ENCODE measurements at places on chromosomes 7 and 10.

DNA sequence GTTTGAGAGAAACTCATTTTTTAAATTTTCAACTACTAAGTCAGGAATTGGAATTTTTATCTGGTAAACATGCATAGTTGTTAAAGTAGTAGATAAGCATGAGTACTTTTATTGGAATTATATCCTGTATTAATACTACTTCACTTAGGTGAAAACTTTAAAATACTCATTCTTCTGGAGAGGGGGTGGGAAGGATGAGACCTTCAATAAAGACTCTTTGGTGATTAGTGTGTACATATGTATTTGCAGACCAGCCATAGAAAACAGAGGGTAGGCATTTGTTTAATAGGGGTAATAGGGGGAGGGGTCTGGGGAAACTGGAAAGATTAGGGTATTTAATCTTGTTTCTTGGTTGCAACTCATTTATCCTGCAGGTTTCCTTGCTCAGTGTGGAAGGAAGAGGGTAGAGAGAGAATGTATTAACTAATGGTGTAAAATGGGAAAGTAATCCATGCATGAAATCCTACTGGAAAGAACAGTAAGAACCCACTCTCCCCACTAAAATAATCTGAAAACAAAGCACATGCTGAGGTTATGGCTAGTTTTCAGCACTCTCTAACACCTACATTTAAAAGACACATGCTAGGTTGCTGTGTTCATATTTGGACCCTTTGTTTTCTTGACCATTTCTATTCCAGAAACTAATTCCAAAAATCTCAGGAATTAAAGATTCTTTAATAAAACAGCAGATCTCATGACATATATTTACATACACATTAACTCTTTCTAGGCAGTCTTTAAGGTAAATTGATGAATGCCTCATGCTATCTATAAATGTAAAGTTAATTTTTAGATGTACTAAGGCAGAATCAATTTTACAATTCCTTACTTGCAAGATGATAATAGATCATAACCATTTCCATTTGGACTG, 6.2 kb upstream of the IGF2BP3 start:
- H3K4me1 ChIP-seq = peaks cover 18% of the 10 kb centered on the region
- H3K27ac ChIP-seq = no peak overlapping the region
- H3K4me3 ChIP-seq = no peak overlapping the region
- no peaks in the 10 kb centered on the region for H3K36me3 ChIP-seq
- H3K27me3 ChIP-seq = peaks cover 46% of the 10 kb centered on the region

- peaks cover 52% of the 10 kb centered on the region for H3K4me1 ChIP-seq
- H3K27ac ChIP-seq = peak within 1 kb of the TSS; percentile 93
- no peaks in the 10 kb centered on the region for H3K36me3 ChIP-seq
- H3K4me3 ChIP-seq = peak within 1 kb of the TSS; percentile 86
- DNase-seq = peak; percentile 90
Observed at GRCh38 chr10:97498841-97499560, at the start of gene UBTD1. Gene UBTD1, plus strand, starts transcription at chr10:97498924. Its CDS starts 280 bp downstream, at chr10:97499204.

- no peak for DNase-seq
- no peak overlapping the region for H3K4me3 ChIP-seq
- H3K27ac ChIP-seq = no peak overlapping the region
- no peaks in the 10 kb centered on the region for H3K4me1 ChIP-seq
- H3K36me3 ChIP-seq = no peaks in the 10 kb centered on the region
- H3K27me3 ChIP-seq = no peaks in the 10 kb centered on the region
Observed at GRCh38 chr10:108749042-108749441, 1174.3 kb downstream of the XPNPEP1 start.

DNA sequence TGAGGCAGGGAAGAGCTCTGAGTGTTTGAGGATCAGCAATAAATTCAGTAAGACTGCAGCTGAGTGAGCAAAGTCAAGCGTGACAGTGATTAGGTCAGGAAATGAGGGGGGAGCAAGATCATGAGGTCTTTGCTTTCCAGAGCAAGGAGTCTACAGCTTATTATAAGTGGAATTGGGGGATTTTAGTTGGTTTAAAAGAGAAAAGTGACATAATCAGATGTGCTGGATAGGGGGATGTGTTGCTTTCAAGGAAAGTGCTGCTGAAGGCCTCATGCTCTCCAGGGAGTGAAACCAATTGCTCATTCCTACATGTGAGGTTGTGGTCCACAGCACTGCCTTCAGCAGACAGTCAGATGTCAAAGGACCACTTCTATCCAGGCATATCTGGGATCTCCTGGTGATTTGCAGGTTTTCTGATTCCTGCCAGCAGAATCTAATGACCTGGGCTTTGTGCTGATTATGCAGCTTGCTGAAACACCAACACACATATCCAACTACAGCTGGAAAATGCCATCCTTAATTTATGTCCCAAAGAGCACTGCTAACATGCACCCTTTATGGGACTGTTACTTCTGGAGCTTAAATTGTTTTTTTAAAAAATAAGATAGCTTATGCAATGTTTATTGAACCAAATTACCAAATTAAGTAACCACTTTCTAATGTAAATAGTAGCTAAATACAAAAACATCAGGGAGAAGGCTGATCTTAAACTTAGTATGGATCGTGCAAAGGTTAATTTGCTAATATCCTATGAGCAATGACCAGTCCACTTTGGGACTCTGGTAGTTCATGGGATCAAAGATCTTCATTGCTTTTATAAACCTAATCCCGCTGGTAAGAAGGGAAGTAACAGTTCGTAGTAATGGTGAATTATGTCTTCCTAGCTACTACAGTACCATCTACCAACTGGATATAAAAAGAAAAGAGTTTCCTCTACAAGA, 607.6 kb downstream of the KCNMA1 start:
- no peaks in the 10 kb centered on the region for H3K27me3 ChIP-seq
- H3K27ac ChIP-seq = no peak overlapping the region
- no peak for DNase-seq
- no peak overlapping the region for H3K4me3 ChIP-seq
- H3K36me3 ChIP-seq = no peaks in the 10 kb centered on the region

GRCh38 chr10:128992770-128993169, 474.3 kb upstream of the MGMT start:
- no peak for DNase-seq
- H3K4me1 ChIP-seq = no peaks in the 10 kb centered on the region
- H3K27me3 ChIP-seq = no peaks in the 10 kb centered on the region
- H3K27ac ChIP-seq = no peak overlapping the region
- H3K4me3 ChIP-seq = no peak overlapping the region
- H3K36me3 ChIP-seq = no peaks in the 10 kb centered on the region

- no peak overlapping the region for H3K4me3 ChIP-seq
- H3K4me1 ChIP-seq = no peaks in the 10 kb centered on the region
- no peak for DNase-seq
- H3K27me3 ChIP-seq = no peaks in the 10 kb centered on the region
Observed at GRCh38 chr10:83078645-83079044, 1060.7 kb upstream of the GHITM start.

- no peak overlapping the region for H3K4me3 ChIP-seq
- H3K4me1 ChIP-seq = no peaks in the 10 kb centered on the region
- H3K27me3 ChIP-seq = no peaks in the 10 kb centered on the region
- DNase-seq = no peak
- no peak overlapping the region for H3K27ac ChIP-seq
Observed at GRCh38 chr7:96973986-96974385, 31.4 kb upstream of the DLX6 start.

- H3K36me3 ChIP-seq = no peaks in the 10 kb centered on the region
- DNase-seq = no peak
- no peak overlapping the region for H3K27ac ChIP-seq
- H3K4me1 ChIP-seq = peaks cover 39% of the 10 kb centered on the region
Observed at GRCh38 chr10:5968681-5969453, 8.5 kb downstream of the IL15RA start.

- H3K4me3 ChIP-seq = no peak overlapping the region
- peaks cover 4% of the 10 kb centered on the region for H3K4me1 ChIP-seq
- DNase-seq = no peak
Observed at GRCh38 chr10:29670761-29671160, 36.0 kb upstream of the SVIL start.

DNA sequence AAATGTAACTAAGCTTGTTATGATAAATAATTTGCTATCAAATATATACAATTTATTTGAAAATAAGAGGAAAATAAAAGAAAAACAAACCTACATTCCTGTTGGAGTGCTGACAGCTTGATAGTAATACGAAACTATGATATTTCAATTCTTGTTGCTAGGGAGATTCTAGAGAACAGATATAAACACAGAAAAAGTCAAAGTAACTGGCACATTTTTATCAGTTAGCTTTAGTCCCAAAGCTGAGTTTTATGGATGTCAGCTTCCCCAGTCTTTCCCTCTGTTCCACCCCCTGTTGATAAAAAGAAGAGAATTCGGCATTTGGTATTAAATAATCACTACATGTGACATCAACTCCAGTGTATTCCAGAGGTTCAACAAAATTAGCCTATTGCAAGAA, 1134.0 kb downstream of the XPNPEP1 start:
- no peaks in the 10 kb centered on the region for H3K4me1 ChIP-seq
- DNase-seq = no peak
- no peak overlapping the region for H3K4me3 ChIP-seq
- H3K36me3 ChIP-seq = no peaks in the 10 kb centered on the region

DNA sequence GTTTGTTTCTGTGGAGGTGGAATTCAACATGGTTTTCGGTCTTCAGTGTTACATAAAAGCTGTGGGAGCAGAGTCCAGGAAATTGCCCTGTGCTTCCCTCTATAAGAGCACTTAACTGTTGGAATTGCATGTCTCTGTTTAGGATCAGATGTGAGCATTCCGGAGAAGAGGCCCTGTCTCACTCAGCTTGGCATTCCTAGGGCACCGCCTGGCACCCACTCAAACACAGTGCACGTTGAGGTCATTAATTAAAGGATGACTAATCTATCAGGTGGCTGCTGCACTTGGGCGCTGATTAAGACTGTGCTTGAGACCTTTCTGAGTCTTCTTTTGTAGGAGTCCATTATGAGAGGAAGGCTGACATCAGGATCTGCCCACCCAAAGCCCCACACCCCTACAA, 82.8 kb upstream of the VIPR2 start:
- no peak overlapping the region for H3K27ac ChIP-seq
- DNase-seq = no peak
- H3K36me3 ChIP-seq = no peaks in the 10 kb centered on the region
- H3K4me3 ChIP-seq = no peak overlapping the region

GRCh38 chr7:55245271-55245723, 119.8 kb upstream of the LANCL2 start:
- H3K4me3 ChIP-seq = no peak overlapping the region
- no peaks in the 10 kb centered on the region for H3K4me1 ChIP-seq
- no peak for DNase-seq
- H3K36me3 ChIP-seq = no peaks in the 10 kb centered on the region
- no peaks in the 10 kb centered on the region for H3K27me3 ChIP-seq

DNA sequence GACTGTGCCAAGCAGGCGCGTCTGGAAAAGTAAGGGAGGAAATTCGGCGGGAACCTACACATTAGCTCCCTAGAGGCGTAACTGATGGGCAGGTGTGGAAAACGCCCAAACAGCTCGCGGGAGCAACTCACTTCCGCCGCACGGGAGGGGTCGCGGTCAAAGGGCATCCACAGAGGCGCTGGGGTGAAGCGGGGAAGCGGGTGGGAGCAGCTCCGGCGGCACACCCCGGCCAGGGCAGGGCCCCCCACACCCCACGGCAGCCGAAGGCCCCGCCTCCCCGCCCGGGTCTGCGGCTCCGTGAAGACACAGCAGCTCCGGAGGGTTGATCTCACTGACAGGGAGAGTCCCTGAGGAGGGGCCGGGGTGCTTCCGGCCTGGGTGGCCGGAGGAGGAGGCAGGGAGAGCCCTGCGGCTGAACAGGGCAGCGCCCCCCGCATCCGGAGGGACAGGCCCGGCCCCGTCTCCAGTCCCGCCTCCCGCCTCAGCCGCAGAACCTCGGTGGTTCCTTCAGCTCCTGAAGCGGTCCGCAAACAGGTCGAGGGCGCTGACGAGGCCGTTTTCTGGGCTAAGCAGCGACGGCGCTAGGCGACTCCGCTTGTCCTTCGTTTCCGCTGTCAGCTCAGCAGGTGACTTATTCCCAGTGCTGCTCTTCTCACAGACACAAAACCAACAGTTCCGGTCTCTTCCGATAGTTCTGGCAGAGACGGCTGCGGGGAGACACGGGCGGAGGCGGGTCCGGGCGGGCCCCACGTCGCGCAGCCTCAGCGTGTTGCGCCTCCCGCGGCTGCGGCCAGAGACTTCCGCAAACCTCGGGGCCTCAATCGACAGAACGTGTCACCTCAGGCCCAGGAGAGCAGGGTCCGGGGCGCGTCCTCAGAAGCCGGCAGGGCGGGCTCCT, 276.1 kb downstream of the DNAJB6 start:
- H3K36me3 ChIP-seq = no peaks in the 10 kb centered on the region
- H3K27me3 ChIP-seq = peaks cover 5% of the 10 kb centered on the region
- H3K4me1 ChIP-seq = peaks cover 5% of the 10 kb centered on the region

GRCh38 chr10:132273966-132274365, 33.8 kb downstream of the STK32C start:
- H3K4me1 ChIP-seq = peaks cover 10% of the 10 kb centered on the region
- H3K36me3 ChIP-seq = no peaks in the 10 kb centered on the region
- no peaks in the 10 kb centered on the region for H3K27me3 ChIP-seq
- DNase-seq = no peak

GRCh38 chr7:110027385-110027784, 1063.5 kb upstream of the LRRN3 start:
- H3K4me1 ChIP-seq = no peaks in the 10 kb centered on the region
- no peaks in the 10 kb centered on the region for H3K36me3 ChIP-seq
- no peak for DNase-seq
- no peak overlapping the region for H3K4me3 ChIP-seq
- no peaks in the 10 kb centered on the region for H3K27me3 ChIP-seq

DNA sequence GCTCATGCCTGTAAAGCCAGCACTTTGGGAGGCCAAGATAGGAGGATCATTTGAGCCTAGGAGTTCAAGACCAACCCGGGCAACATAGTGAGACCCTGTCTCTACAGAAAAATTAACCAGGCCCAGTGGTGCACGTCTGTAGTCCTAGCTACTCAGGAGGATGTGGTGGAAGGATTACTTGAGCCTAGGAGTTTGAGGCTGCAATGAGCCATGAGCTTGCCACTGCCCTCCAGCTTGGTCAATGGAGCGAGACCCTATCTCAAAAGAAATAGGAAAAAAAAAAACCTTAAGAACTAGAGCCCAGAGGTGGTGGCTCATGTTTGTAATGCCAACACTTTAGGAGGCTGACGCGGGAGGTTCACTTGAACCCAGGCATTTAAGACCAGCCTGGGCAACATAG, 2.2 kb downstream of the STRA8 start:
- H3K27me3 ChIP-seq = no peaks in the 10 kb centered on the region
- no peak overlapping the region for H3K27ac ChIP-seq
- no peak overlapping the region for H3K4me3 ChIP-seq

GRCh38 chr10:44879531-44879899, 31.6 kb upstream of the TMEM72 start:
- DNase-seq = no peak
- peaks cover 12% of the 10 kb centered on the region for H3K4me1 ChIP-seq
- no peaks in the 10 kb centered on the region for H3K27me3 ChIP-seq
- peak overlapping the region; percentile 54 for H3K27ac ChIP-seq
- no peaks in the 10 kb centered on the region for H3K36me3 ChIP-seq
- H3K4me3 ChIP-seq = peak overlapping the region; percentile 33

DNA sequence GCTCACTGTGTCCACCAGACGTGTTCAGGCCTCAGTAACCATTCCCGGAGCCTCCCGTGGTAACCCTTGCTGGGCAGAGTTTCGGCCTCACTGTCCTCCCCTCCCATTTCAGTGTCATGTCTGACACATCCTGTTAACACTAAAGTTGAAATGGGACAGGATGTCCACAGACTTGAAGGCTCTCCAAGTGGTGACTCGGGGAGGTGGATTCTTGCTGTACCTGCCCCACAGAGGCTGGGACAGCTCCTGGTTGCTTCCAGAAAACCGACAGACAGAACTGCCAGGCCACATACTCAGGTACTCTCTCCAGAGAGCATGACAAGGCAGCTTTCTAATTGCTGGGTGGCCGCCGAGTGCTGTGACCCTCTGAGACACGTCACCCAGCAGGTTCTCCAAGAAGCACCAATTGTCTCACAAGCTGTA, 17.9 kb upstream of the CYTH3 start:
- no peaks in the 10 kb centered on the region for H3K36me3 ChIP-seq
- no peak for DNase-seq
- H3K27me3 ChIP-seq = no peaks in the 10 kb centered on the region
- H3K4me1 ChIP-seq = peaks cover 5% of the 10 kb centered on the region
- H3K27ac ChIP-seq = no peak overlapping the region
